AG20443 (cell line): ENCODE measurements at places on chromosomes 13 and 19.

DNA sequence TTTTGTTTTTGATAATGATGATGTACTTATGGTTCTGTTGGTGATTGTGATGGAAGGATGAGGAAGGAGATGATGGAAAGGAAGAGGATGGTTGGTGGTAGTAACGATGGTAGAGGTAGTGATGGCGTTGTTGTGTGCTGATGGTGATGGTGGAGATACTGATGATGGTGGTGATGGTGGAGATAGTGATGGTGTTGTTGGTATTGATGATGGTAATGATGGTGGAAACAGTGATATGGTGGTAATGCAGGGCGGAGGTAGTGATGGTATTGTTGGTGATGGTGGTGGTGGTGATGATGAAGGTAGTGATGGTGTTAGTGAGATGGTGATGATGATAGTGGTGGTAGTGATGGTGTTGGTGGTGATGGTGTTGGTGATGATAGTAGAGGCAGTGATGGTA is 12.7 kb downstream of the CLEC17A start:
- DNase-seq: no peak

GRCh38 chr13:27171244-27171826 is at the start of gene USP12:
Gene USP12, minus strand, starts transcription at chr13:27171811. Its CDS starts 172 bp downstream, at chr13:27171639.
- peak; percentile 54 for DNase-seq

DNA sequence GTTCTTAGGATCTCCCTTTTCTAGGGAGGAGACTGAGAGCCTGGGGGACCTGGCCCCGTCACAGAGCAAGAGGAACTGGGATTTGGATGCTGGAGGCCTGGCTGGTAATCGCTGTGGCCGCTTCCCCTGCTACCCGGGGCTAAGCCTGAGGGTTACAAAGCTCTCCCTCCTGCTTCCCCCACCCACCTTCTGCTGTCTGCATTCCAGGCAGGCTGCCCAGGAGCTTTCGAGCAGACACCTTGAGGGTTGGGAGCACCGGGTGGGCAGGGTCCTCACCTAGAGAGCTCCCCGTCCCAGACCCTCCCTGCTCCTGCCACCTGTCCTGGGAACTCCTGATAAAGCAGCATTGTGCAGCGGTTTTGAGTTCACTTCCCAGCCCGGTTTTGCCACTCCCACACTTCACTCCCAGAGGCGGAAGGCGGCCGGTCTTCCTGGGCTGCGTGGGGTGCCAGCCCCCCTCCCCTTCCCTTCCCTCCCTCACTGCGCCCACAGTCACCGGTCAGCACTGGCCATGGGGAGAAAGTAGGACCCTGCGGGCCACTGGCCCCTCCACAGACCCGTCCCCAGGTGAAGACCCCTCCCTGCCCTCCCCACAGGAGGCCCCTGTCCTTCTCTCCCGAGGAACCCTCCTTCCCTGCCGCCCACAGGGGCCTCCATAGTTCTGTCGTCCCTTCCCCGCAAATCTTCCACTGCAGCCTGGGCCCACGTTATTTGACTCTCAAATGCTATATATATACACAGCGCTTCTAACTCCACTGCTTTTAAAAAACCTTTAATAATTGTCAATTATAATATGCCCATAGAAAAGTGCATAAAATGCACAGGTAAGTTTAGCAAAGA is 8.1 kb downstream of the PAK4 start:
- DNase-seq: no peak

- no peak for DNase-seq
Observed at GRCh38 chr13:50220938-50221337, 205.7 kb downstream of the KCNRG start.

DNA sequence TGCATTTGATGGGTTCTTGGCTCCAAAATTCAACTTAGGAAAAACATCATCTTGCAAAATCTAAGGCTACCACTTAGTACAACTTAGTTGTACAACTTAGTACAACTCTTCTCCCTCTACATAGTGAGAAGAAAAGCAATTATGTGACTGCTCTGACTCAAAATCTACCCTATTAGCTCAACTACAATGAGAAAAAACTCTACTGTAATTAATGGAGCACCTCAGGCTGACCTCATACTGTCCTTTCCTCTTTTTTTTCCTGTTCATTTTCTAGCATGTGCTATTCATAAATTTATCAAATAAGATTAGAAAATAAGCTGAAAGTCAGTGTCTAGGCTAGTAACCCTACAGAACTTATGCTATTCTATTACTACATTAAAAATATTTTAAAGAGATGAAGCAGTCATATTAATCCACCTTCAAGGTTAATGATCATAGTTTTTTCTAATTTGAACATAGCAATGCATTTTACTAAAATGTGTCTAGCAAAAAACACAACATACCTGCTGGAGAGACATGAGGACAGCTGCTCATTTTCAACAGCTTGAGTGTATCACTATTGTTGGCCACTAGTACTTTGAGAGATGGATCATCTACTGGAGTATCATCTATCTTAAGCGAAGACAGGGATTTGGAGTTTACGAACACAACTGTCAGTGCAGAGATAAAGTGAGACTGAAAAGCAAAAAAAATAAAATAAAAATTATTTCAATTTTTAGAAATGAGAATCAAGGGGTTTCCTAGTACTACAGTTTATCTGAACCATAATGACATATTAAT is 11.9 kb downstream of the FBXL3 start:
- DNase-seq: no peak

DNA sequence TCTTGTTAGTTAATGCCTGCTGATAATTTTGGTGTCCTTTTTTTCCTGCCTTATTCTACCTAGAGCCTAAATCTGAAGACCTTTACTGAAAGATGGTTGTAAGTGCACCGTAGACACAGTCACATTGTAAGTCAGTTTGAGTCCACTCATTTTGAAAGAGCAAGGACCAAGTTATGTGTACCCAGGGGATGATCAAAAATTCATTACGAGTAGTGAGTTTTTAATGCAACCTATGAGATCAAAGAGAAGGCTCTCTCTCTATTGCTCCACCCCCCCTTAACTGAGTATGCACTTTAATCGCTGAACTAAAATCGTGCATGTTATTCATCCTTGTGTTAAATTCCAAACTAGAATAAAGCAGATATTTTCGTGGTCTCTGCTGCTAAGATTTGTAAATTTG is 1.8 kb downstream of the RAP2A start:
- no peak for DNase-seq
